ENCODE measurements at places on chromosomes 12 and 14.

DNA sequence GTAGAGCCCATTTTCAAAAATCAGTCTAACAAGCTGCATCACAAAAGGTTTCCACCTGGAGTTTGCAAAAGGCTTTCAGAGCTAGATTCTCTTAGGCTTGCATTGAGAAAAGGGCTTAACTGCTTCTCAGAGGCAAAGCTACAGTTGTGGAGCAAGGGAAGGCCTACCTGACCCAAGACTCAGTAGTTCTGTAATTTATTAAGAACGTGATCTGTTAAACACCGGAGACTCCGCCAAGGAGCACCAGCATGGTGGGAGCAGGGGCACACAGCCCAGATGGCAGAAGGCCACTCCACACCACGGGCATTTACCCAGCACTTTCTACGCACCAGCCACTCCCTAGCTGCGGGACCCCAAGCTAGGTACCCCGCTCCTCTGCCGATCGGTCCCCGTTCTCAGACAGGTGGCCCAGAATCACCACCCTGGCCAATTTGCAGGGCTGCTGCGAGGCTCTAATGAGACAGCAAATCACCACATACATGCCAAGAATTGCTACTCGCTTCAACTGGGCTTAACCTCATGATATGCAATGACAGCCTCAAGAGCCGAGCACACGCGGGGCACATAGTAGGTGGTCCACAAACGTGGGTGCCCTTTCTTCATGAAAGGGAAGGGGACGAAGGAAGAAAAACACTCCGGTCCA, 1.5 kb downstream of the ITPK1 start:
- DNase-seq: no peak
- no peaks in the 10 kb centered on the region for H3K27me3 ChIP-seq
- no peaks in the 10 kb centered on the region for H3K36me3 ChIP-seq
- H3K27ac ChIP-seq: peak overlapping the region; percentile 96
- peak overlapping the region; percentile 71 for H3K4me3 ChIP-seq
- no peaks in the 10 kb centered on the region for H3K4me1 ChIP-seq

- DNase-seq: no peak
- no peaks in the 10 kb centered on the region for H3K36me3 ChIP-seq
- H3K27me3 ChIP-seq: no peaks in the 10 kb centered on the region
- no peak overlapping the region for H3K4me3 ChIP-seq
- no peak overlapping the region for H3K27ac ChIP-seq
Observed at GRCh38 chr12:43105426-43105981, 446.5 kb downstream of the ADAMTS20 start.

DNA sequence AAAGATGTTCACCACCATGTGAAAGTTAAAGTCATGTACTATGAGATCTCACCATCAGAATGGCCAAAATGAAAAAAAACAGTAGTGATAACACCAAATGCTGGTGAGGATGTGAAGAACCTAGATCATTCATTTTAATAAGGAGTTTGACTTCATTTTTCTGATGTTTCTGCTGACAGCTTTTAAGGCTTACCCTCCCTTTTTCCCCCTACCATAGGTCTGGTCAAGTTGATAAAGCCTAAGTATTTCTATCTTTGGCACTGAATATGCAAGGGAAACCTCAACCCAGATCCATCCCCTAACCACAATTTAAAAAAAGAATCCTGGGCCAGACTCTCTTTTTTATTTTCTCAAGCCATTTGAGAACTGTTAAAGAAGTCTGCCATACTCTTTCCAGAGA, 689.6 kb upstream of the FOXG1 start:
- no peaks in the 10 kb centered on the region for H3K4me1 ChIP-seq
- no peaks in the 10 kb centered on the region for H3K36me3 ChIP-seq
- H3K27me3 ChIP-seq: no peaks in the 10 kb centered on the region
- H3K27ac ChIP-seq: no peak overlapping the region
- H3K4me3 ChIP-seq: no peak overlapping the region

DNA sequence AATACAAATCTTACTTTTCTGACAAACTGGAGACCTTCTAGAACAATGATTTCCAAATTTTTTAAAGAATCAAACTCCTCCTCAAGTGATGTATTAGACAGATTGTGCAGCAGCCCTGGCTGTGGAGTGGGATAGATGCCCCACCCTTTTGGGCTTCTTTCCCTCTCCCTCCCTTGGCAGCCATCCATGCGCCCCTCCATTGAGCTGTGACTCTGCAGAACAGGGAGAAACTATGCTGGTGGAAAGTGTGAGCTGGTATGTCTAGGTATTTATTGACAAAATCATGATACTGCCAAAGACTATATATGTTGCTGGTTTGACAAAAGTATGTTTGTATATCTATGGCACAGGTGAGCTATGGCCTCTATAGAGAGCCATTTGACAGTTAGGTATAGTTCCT, 138.5 kb downstream of the KTN1 start:
- no peaks in the 10 kb centered on the region for H3K27me3 ChIP-seq
- no peak overlapping the region for H3K4me3 ChIP-seq
- H3K4me1 ChIP-seq: no peaks in the 10 kb centered on the region
- no peak for DNase-seq

GRCh38 chr12:79444089-79444488, 246.7 kb downstream of the PAWR start:
- DNase-seq: no peak
- H3K4me3 ChIP-seq: no peak overlapping the region
- H3K27me3 ChIP-seq: no peaks in the 10 kb centered on the region
- no peaks in the 10 kb centered on the region for H3K36me3 ChIP-seq

DNA sequence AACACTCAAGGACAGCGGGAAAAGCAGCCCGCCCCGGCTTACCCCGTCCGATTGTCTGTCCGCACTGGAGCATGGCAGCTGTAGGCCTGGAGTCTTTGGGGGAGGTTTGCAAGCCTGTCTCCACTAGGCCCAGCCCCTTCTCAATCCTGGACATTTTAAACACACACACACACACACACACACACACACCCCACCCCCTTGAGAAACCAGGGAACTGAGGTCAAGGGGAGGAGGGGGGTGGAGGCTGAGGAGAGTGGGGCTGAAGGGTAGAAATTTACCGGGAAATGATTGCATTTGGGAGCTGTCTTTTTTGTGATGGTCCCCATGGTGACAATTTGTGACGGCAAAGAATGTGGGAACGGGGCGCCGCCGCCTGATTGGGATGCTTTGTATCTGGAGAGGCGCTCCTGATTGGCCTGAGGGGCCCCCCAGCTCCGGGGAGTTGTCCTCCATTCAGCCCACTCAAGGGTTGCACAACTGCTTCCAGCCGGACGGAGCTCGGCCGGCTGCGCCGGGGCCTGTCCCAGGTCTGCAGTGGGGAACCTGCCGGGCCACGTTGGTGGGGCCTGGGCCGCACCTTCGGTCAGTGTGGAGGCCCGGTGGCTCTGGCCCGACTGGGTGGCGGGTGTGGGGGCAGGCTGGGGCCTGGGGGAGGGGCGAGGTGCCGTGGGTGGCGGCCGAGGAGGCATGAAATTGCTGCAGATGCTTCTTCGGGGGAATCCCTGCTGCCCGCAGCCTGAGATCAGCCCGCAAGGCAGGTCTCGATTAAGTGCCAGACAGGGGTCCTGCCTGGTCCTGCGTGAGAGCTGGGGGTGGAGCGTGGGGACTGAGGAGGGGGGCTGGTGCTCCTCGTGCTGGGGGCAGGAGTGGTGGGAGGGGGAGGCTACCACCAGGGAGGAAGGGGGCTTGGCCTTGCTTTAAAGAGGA, at the start of gene FAM181A:
Gene FAM181A (plus strand): TSS at position 472 of the 927 bp plus-strand sequence. CDS start 942 bp downstream, outside the sequence.
- no peaks in the 10 kb centered on the region for H3K36me3 ChIP-seq
- H3K4me3 ChIP-seq: no peak within 1 kb of the TSS
- no peak within 1 kb of the TSS for H3K27ac ChIP-seq
- DNase-seq: no peak

- H3K4me3 ChIP-seq: no peak overlapping the region
- H3K36me3 ChIP-seq: no peaks in the 10 kb centered on the region
- H3K4me1 ChIP-seq: no peaks in the 10 kb centered on the region
- no peaks in the 10 kb centered on the region for H3K27me3 ChIP-seq
- no peak overlapping the region for H3K27ac ChIP-seq
- DNase-seq: peak; percentile 49
Observed at GRCh38 chr14:58072288-58073071, 79.5 kb downstream of the ARMH4 start.

DNA sequence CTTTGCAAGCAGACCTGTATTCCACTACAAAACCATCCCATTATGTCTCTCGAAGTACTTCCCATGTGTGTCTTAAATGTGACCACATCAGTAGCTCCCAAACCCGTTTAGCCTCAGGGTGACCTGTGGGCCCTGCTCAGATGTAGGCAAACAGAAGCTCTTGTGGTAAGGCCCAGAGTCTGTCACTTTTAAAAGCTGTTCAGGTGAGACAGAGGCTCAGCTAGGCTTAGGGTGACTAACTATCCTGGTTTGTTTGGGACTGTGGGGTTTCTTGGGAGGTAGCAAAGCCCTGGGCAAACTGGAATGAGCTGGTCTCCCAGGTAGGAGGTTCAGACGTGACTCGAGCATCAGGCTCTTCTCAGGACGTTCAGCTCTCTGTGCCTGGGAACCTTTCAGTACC, 64.5 kb upstream of the VASH1 start:
- no peaks in the 10 kb centered on the region for H3K27me3 ChIP-seq
- DNase-seq: no peak
- no peaks in the 10 kb centered on the region for H3K4me1 ChIP-seq

DNA sequence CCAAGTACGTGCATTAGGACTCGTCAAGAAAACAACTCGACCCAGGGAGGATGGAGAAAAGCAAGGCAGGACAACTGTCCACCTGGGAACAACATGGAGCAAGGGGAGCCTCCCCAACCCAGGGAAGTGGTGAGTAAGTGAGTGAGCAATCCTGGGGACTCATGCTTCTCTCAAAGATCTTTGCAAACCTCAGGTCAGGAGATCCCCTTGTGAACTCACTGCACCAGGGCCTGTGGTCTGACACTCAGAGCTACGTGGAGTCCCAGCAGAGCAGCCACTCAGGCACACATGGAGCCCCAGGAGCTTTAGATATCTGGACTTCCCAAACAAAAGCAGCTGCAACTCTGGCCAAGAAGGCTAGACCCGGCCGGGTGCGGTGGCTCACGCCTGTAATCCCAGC, 12.2 kb upstream of the OR5AU1 start:
- no peak overlapping the region for H3K4me3 ChIP-seq
- no peaks in the 10 kb centered on the region for H3K4me1 ChIP-seq
- H3K27me3 ChIP-seq: no peaks in the 10 kb centered on the region
- DNase-seq: no peak
- no peaks in the 10 kb centered on the region for H3K36me3 ChIP-seq

GRCh38 chr12:106445959-106446358, 88.4 kb downstream of the POLR3B start:
- H3K36me3 ChIP-seq: no peaks in the 10 kb centered on the region
- H3K27me3 ChIP-seq: no peaks in the 10 kb centered on the region
- no peak overlapping the region for H3K27ac ChIP-seq
- no peak overlapping the region for H3K4me3 ChIP-seq

GRCh38 chr14:94770251-94770749, 387 bp upstream of the GSC start:
- H3K4me1 ChIP-seq: no peaks in the 10 kb centered on the region
- H3K27ac ChIP-seq: no peak overlapping the region
- DNase-seq: no peak
- H3K27me3 ChIP-seq: peaks cover 62% of the 10 kb centered on the region

DNA sequence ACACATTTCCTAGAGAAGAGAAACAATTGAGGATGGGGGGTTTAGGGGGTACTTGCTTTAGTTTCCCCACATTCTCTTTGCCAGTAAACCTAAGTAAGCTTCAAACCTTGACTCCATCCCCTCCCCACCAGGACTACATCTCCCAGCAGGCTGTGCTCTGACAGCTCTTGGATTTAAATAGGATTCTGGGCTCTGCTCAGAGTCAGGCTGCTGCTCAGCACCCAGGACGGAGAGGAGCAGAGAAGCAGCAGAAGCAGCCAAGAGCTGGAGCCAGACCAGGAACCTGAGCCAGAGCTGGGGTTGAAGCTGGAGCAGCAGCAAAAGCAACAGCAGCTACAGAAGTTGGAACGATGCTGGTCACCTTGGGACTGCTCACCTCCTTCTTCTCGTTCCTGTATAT, 20.6 kb downstream of the RDH12 start:
- peak; percentile 58 for DNase-seq
- H3K36me3 ChIP-seq: no peaks in the 10 kb centered on the region
- H3K4me1 ChIP-seq: no peaks in the 10 kb centered on the region
- no peak overlapping the region for H3K27ac ChIP-seq
- H3K27me3 ChIP-seq: no peaks in the 10 kb centered on the region

DNA sequence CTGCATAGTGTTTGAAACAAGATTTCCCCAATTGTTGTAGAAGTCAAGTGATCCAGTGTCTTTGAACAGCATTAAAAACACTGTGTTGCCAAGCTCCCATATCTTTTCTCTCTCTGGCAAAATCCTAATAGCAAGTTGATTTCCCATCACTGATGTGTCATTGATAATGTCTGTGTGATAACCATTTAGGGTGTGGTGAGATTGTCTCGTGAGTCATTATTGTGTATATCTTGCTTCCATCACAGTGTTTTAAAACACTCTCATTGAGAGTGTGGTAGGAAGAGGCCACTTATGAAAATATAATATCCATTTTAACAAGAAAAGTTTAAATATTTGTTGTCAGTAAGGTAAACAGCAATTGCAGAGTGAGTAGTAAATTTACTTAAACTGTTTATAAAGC, 74.7 kb downstream of the PRORP start:
- no peaks in the 10 kb centered on the region for H3K36me3 ChIP-seq

DNA sequence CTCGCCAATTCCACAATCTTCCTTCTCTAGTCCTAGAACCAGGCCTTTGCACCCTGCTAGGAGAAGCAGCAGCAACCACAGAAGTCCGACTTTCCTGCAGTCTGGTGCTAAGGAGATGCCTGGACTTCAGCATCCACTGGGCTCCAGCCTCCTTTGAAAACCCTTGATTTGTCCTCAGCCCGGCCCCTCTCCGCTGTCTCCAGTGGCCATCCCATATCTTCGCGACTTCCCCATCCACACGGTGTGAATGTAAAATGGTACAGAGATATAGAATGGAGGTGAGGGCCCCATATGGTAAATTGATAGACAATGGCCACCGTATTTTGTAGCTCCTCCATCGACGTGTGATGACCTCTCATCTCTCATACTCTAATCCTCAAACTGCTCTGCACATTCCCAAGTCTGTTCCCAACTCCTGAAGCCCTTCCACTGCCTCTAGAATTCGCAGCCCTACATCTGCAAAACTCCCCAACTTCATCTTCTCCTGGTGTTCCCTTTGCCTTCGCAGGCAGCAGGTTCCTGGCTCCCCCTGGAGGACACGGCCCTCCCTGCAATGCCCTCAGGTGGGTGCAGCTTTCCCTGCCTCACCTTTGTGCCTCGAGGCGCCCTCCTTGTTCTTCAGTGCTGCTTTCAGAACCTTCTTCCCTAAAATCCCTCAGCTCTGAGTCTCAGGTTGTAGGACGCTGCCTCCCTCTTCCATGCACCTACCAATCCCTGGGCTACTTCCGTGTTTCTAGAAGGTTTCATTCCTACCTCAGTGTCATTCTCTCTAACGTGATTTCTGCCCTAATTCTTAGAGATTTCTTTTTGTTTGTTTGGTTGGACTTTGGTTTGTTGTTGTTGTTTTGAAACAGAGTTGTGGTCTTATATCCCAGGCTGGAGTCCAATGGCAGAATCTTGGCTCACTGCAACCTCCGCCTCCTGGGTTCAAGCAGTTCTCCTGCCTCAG, 36.7 kb downstream of the TMBIM6 start:
- H3K4me3 ChIP-seq: no peak overlapping the region
- no peak overlapping the region for H3K27ac ChIP-seq
- no peak for DNase-seq
- no peaks in the 10 kb centered on the region for H3K36me3 ChIP-seq
- H3K27me3 ChIP-seq: no peaks in the 10 kb centered on the region
